Activated T-helper 1 cell treated with anti-CD3 and anti-CD28 coated beads, Interleukin-12 subunit alpha, Interleukin-12 subunit beta, Interleukin-2, Interleukin-4 antibody, amounts not matched to agents 30 ng/mL and 10 ng/mL and 1 ng/mL, durations not matched to agents 14 hours and 24 hours and 36 hours (primary cell): ENCODE measurements at places on chromosomes 2 and 18. TPM values are rescaled to one million over a fixed set of nuclear protein-coding genes. Genes with fewer than 3 reads are reported as not detected.

GRCh38 chr18:74528478-74528877 lies 5.8 kb upstream of the CNDP1 start:
- no peak overlapping the region for H3K27ac ChIP-seq
- peaks cover 4% of the 10 kb centered on the region for H3K27me3 ChIP-seq
- H3K4me1 ChIP-seq = no peaks in the 10 kb centered on the region
- H3K4me3 ChIP-seq = no peak overlapping the region
- DNase-seq = no peak

PLEK gene
- 3.2 TPM in 2 replicates for total RNA-seq

DNA sequence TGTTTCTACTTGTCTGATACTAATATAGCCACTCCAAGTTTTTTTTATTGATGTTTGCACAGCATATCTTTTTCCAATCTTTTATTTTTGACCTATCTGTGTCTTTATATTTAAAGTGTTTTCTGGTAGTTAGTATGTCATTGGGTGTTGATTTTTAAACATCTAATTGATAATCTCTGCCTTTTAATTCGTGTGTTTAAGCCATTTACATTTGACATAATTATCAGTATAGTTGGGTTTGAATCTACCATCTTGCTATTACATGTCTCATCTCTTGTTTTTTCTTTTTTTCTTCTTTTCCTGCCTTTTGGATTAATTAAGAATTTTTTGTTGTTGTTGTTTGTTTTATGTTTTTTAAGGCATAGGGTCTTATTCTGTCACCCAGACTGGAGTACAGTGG lies 44.2 kb downstream of the TAF1B start:
- peaks cover 22% of the 10 kb centered on the region for H3K4me1 ChIP-seq
- no peak for DNase-seq
- H3K4me3 ChIP-seq = no peak overlapping the region
- H3K27me3 ChIP-seq = no peaks in the 10 kb centered on the region

DNA sequence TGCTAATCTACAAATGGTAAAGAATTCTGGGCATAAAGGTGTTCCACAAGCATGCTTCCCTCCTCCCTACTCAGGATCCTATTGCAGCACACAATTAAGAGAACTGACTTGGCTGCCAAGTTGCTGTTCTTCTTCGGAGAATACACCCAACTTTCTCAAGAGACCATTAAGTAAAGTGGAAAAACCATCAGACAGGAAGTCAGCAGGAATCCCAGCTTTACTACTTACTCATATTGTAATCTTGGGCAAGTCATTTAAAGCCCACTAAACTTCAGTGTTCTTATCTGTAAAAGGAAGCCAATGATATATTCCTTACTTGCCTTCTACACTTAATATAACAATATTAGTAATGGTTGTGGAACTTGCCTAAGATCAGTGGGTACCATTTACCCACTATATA lies 37.8 kb downstream of the PSTPIP2 start:
- peaks cover under 1% of the 10 kb centered on the region for H3K4me1 ChIP-seq
- peaks cover 1% of the 10 kb centered on the region for H3K27me3 ChIP-seq
- H3K4me3 ChIP-seq = no peak overlapping the region
- H3K27ac ChIP-seq = no peak overlapping the region
- no peak for DNase-seq

HOXD3 gene
- total RNA-seq = not detected in 2 replicates

SP5 gene
- not detected in 2 replicates for total RNA-seq

NEUROD1 gene
- not detected in 2 replicates for total RNA-seq

- no peak for DNase-seq
- no peak overlapping the region for H3K4me3 ChIP-seq
- no peak overlapping the region for H3K27ac ChIP-seq
- peaks cover 1% of the 10 kb centered on the region for H3K36me3 ChIP-seq
These were observed 52.8 kb upstream of the SLC35F5 start for GRCh38 chr2:113809076-113809736.

GRCh38 chr2:100831158-100831750 lies 11.3 kb downstream of the NPAS2 start:
- no peak for DNase-seq
- H3K27me3 ChIP-seq = peaks cover 5% of the 10 kb centered on the region
- H3K4me3 ChIP-seq = no peak overlapping the region
- no peaks in the 10 kb centered on the region for H3K4me1 ChIP-seq

DNA sequence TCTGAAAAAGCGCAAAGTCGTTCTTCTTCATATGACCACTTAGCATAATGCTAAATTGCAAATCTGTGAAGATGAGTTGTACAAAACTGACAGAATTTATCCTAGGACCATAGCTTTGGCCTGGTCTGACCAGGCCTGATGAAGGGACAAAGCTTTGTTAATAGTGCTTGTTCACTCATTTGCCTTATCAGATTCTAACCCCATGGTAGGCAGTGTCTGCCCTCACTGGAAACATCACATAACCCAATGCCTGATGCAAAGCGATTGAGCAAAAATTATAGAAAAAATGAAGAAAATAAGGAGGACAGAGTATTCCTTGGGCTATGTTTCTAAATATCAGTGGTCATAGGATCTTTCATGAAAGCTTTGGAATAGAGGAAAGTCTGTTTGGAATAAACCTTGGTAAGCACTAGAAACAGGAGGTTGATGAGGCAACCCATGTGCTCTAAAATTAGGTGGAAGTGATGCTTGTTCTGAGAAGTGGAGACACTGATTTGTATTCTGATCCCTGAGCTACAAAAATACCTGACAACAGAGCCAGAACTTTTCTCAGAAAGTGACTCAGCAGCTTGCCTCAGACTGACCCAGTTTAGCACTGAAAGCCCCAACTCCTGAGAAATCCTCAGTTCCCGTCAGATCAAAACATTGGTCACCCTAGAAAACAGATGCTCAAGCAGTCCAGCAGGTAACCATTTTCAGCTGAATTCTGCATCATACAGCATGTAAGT lies 131.4 kb upstream of the MAPRE2 start:
- no peak overlapping the region for H3K4me3 ChIP-seq
- no peak for DNase-seq
- H3K36me3 ChIP-seq = peaks cover 3% of the 10 kb centered on the region
- no peak overlapping the region for H3K27ac ChIP-seq
- no peaks in the 10 kb centered on the region for H3K4me1 ChIP-seq

DNA sequence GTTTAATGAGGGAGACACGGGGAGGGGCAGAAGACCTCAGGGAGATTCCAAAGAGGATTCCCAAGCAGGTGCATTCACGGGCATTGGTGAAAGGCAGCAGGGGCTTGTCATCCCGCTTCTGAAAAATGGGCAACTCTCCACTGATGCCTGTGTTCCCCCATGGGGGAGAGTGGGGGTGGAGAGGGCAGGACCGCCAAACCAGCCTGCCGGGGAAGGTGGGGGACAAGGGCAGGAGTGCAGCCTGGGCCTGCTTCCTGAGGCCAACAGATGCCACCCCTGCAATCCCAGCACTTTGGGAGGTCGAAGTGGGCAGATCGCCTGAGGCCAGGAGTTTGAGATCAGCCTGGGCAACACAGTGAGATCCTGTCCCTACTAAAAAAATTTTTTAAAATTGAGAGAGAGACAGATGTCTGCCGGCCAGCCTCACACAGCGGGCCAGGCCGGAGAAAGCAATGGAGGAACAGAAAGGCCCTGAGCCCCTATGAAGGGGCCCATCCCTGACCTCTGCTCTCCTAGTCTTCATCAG lies 44.8 kb upstream of the UBE2F start:
- no peak overlapping the region for H3K27ac ChIP-seq
- no peak for DNase-seq
- H3K27me3 ChIP-seq = peaks cover 6% of the 10 kb centered on the region
- no peak overlapping the region for H3K4me3 ChIP-seq
- peaks cover 35% of the 10 kb centered on the region for H3K4me1 ChIP-seq
- peaks cover 2% of the 10 kb centered on the region for H3K36me3 ChIP-seq

DNA sequence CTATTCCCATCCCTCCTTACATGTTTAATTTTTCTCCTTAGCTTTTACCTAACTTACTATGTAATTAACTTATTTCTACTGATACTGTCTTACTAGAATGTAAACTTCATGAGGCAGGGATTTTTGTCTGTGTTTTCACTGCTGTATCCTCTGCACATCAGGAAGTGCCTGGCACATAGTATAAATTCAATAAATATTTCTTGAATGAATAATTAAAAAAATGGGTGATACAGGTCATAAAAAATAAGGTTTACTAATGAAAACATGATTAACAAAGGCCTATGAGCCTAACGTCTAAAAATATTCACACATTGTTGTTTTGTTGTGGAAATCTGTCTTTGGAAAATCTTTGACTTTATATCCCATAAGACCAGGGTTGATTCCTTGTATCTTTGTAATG lies 4.5 kb downstream of the RBKS start:
- H3K4me3 ChIP-seq = no peak overlapping the region
- DNase-seq = no peak
- H3K4me1 ChIP-seq = peaks cover 21% of the 10 kb centered on the region
- H3K36me3 ChIP-seq = no peaks in the 10 kb centered on the region
- no peak overlapping the region for H3K27ac ChIP-seq

GRCh38 chr2:219625179-219625578 lies 2.3 kb upstream of the SLC4A3 start:
- no peak for DNase-seq
- no peaks in the 10 kb centered on the region for H3K36me3 ChIP-seq
- peaks cover 6% of the 10 kb centered on the region for H3K4me1 ChIP-seq
- no peak overlapping the region for H3K27ac ChIP-seq

DNA sequence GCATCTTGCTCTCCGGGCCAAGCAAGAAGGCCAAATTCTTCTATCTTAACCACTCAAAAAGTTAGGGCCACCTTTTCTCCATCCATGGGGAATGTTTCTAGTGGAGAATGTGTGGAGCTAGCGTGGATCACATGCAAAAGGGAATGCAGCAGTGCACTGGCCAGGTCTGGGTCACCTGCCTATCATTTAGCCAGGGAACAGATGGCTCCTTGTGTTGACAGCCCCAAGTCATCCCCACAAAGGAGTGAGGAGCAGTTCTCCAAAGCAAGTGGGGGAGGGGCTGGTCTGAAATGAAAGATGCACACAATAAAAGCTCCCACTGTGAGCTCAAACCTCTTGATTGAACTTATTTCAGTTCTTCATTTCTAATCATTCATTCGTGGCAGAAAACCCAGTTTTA lies 19.1 kb downstream of the EPB41L3 start:
- H3K4me3 ChIP-seq = no peak overlapping the region
- H3K4me1 ChIP-seq = no peaks in the 10 kb centered on the region
- no peak for DNase-seq
- H3K27ac ChIP-seq = no peak overlapping the region
- H3K27me3 ChIP-seq = no peaks in the 10 kb centered on the region

DNA sequence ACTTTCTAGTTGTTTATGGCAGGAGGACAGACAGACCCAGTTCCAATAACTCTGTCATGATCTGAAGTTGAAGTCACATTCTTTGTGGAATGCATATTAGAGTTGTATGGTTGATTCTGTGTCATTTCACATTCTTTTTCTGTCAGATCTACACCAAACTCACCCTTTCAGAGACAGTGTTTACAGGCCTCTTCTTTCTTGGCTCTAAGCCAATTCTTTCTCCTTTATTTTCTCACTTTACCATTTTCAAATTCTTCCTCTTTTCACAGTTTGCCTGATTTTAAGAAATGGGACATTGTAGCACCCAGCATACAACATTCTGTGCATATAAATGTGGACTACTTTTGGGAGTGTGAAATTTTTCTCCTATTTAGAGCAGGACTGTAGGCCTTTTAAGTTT lies 103.7 kb downstream of the CCDC85A start:
- no peak overlapping the region for H3K27ac ChIP-seq
- no peaks in the 10 kb centered on the region for H3K36me3 ChIP-seq
- H3K4me3 ChIP-seq = no peak overlapping the region
- H3K27me3 ChIP-seq = no peaks in the 10 kb centered on the region
- no peaks in the 10 kb centered on the region for H3K4me1 ChIP-seq
- DNase-seq = no peak

GRCh38 chr18:66603941-66604627 lies at the start of gene CDH19:
TSS of gene CDH19 (minus strand) at chr18:66604090. CDS start at chr18:66572204, 31,886 bp downstream.
- H3K4me1 ChIP-seq = no peaks in the 10 kb centered on the region
- no peak within 1 kb of the TSS for H3K4me3 ChIP-seq
- DNase-seq = no peak
- H3K27me3 ChIP-seq = no peaks in the 10 kb centered on the region
- no peaks in the 10 kb centered on the region for H3K36me3 ChIP-seq

GRCh38 chr18:2913398-2914005 lies 66.7 kb downstream of the EMILIN2 start:
- H3K36me3 ChIP-seq = peaks cover 31% of the 10 kb centered on the region
- H3K4me1 ChIP-seq = peaks cover 25% of the 10 kb centered on the region
- no peak overlapping the region for H3K4me3 ChIP-seq
- no peak for DNase-seq

GRCh38 chr18:78430131-78430758 lies 549.4 kb upstream of the SALL3 start:
- DNase-seq = no peak
- H3K36me3 ChIP-seq = no peaks in the 10 kb centered on the region
- H3K4me3 ChIP-seq = no peak overlapping the region
- H3K4me1 ChIP-seq = no peaks in the 10 kb centered on the region

NETO1 gene
- total RNA-seq = not detected in 2 replicates

UGT1A10 gene
- not detected in 2 replicates for total RNA-seq

KHK gene
- total RNA-seq = 12.2 and 12.4 TPM in 2 replicates

DNA sequence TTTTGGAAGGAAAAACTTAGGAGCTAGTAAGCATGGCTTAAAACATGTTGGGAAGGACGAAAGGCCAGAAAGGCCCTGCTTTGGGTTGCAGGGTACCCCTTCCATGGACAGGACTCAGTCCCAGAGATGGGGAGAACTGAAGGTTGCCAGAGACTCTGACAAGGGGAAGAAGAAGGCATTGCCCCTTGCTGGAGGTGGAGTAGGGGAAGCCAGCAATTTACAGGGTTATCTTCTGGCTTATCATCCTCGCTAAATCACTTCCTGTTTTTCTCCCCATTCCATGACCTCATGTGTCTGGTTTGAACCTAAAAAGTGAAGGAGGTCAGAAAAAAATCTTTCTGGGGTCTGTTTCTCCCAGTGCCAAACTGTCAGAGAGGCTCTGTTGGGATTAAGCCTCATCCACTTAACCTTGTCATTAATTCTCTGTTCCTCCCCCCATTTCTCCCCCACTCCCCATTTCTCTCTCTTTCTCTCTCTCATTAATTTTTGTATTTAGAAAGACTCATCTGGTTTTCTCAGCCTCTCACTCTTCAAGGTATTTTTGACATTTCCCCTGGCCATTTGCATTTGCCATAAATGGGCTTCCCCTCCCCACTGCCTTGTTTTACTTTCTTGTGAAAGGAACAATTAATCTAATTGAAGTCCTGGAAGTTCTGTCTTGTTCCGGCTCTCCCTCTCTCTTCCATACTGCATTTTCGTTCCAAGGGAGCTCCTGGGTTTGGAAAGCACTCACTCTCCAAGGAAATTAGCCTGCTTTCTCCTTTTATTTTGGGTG lies 17.4 kb downstream of the NRP2 start:
- peak overlapping the region; percentile 92 for H3K27ac ChIP-seq
- H3K4me3 ChIP-seq = peak overlapping the region; percentile 35
- peaks cover 19% of the 10 kb centered on the region for H3K36me3 ChIP-seq
- peaks cover 42% of the 10 kb centered on the region for H3K4me1 ChIP-seq
- H3K27me3 ChIP-seq = peaks cover 2% of the 10 kb centered on the region

DNA sequence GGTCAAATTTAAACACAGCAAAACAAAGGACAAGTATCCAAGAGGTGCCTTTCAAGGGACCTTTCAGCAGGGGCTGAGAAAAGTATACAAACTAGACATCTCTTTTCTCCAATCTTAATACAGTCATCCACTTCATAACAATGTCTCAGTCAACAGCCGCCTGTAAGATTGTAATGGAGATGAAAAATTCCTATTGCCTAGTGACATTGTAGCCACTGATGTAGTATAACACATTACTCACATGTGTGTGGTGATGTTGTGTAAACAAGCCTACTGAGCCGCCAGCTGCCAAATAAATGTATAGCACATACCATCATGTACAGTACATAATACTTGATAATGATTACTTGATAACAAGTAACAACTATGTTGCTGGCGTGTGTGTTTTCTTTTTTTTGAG lies 31.0 kb downstream of the VIT start:
- no peak overlapping the region for H3K27ac ChIP-seq
- H3K36me3 ChIP-seq = no peaks in the 10 kb centered on the region
- no peaks in the 10 kb centered on the region for H3K27me3 ChIP-seq
- DNase-seq = no peak
- no peaks in the 10 kb centered on the region for H3K4me1 ChIP-seq
